ENCODE measurements at places on chromosomes 16 and 17.

DNA sequence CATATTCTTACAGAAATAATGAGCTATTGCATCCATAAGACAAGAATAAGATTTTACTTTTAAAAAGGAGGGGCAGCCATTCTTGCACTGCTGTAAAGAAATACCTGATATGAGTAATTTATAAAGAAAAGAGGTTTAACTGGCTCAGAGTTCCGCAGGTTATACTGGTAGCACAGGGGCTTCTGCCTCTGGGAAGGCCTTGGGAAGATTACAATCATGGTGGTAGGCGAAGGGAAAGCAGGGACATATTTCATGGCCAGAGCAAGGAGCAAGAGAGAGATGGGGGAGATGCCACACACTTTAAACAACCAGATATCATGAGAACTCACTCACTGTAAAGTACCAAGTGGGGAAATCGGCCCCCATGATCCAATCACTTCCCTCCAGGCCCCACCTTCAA lies 20.9 kb upstream of the CSNK2A2 start:
- no peak for DNase-seq

DNA sequence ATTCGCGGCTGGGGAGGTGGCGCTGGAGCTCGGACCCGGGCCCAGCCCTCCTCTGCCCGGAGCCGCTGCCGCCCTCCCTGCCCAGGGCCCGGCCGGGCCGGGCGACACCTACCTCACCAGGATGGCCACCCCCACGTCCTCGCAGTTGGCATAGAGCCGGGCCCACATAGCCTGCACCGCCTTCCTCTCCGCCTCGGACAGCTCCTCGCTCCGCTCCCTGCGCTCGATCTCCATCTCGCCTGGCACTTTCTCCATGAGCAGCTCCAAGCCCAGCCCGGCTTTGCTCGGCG lies 276 bp downstream of the CYGB start:
- DNase-seq = no peak

DNA sequence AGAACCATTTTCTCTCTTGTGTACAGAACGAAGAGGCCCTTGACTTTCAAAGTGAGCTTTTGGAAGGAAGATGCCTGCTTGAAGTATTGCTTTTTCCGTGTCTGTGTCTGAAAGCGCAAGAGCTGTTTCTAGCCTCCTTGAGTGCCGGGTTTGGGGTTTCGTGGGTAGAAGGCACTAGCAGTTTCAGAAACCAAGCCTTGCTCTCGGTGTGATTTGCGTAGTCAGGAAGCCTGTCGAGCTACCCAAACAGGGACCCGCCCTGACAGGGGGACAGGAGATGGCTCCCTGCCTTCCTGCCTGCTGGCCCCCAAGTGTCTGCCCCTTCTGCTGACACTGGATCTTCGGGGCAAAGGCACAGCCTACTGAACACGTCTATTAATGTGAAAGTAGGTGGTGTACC lies 322.0 kb downstream of the MAF start:
- peak; percentile 54 for DNase-seq

DNA sequence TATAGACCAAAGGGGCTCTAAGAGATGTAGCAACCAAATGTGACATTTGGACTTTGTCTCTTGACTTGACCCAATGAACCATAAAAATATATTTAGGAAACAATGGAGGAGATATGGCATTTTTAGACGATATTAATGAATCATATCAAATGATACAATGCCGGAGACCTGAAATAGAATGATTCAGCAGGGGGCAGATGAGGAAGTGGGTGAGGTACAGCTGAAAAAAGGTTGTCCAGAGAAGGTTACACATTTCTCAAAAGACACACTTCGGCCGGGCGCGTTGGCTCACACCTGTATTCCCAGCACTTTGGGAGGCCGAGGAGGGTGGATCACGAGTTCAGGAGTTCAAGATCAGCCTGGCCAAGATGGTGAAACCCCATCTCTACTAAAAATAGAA lies 16.5 kb upstream of the SNN start:
- DNase-seq = no peak

DNA sequence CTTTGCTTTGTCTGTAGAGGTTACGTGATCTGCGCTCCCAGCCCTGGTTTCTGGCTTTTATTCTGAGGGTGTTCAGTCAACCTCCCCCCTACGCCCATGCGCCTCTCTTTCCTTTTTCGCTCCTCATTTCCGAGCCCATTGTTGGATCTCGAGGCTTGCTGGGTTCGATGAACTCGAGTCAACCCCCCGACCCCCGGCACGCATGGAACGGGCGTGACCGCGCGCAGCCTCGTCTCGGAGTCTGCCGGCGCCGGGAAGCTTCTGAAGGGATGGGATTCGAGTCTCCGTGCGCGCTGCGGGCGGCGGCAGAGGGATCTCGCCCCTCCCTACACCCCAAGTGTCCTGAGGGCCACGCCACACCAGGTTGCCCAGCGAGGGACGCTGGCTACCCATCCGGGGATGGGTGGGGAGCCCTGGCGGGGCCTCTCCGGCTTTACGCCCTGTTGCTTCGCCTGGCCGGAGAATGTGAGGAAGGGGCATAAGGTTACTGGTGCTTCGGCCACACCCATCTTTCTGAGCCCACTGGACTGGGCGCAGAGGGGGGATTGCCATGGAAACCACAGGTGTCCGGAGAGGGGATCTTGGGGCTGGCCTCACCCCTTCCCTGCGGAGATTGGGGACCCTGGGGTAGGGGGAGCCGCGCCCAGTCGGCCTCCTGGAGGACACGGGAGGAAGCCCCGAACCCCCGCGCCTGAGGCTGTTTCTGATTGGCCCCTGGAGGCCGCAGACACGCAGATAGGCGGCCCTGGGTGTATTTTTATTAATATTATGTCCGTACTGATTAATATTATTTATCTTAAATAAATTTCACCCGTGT lies 1.8 kb downstream of the MAPT start:
- no peak for DNase-seq

DNA sequence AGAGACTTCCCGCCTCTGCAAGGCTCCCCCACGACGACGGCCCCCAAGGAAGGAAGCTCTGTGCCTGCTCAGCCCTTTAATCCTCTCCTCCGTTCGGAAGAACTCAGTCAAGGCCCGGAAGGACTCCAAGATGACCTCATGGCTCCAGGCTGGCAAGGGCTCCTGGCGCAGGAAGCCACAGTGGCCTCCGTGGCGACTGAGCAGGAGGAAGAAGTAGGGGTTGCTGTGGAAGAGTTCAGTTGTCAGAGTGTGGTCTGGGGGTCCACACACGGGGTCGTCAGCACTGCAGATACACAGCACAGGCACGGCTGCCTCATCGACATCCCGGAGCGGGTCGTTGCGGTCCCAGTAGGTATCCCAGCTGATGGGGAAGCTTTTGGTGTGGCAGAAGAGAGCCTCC lies 4.2 kb downstream of the ABHD15 start:
- DNase-seq = no peak

- DNase-seq = no peak
Observed at GRCh38 chr16:65531475-65531874, 409.6 kb upstream of the CDH11 start.

- DNase-seq = no peak
Observed at GRCh38 chr16:1407753-1408152, 6.8 kb downstream of the UNKL start.

GRCh38 chr17:55710829-55711496 lies 11.7 kb downstream of the TMEM100 start:
- DNase-seq = no peak

GRCh38 chr17:2138761-2139160 lies 83.9 kb downstream of the HIC1 start:
- DNase-seq = no peak

GRCh38 chr16:49594153-49594552 lies 220.5 kb downstream of the C16orf78 start:
- DNase-seq = no peak

DNA sequence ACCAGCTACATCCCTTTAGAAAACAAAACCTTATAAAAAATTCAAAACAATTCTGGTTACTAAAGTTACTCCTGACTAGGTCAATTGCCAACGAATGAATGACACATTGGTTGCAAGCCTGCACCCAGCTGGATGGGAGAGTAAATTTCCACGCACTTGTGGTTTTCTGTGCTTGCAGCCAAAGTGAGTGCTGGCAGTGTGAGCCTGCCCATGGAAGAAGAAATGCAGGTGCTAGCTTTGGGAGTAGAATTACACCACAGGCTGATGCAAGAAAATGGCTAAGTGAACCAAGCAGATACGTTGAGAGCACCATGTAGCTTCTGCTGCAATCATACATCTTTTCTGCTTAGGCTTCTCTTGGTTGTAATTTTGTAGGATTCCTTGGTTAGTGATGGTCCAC lies 74.6 kb downstream of the SYCE1L start:
- DNase-seq = no peak

DNA sequence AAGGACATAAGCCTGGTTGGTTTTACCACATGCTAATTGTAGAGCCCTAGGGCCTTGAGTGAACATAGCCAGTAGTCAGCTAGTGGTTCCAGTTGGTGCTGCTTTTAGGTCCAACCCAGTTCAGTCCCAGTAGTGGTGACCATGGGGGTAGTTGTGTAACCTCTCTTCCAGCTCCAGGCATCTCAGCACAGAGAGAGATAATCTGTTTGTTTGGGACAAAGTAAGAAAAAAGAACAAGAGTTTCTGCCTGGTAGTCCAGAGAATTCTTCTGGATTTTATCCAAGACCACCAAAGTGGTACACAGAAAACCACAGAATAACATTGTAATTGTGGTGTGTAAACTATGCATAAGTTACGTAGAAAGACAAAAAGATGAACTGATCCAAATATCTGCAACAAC lies 5.2 kb upstream of the CCL13 start:
- DNase-seq = no peak

DNA sequence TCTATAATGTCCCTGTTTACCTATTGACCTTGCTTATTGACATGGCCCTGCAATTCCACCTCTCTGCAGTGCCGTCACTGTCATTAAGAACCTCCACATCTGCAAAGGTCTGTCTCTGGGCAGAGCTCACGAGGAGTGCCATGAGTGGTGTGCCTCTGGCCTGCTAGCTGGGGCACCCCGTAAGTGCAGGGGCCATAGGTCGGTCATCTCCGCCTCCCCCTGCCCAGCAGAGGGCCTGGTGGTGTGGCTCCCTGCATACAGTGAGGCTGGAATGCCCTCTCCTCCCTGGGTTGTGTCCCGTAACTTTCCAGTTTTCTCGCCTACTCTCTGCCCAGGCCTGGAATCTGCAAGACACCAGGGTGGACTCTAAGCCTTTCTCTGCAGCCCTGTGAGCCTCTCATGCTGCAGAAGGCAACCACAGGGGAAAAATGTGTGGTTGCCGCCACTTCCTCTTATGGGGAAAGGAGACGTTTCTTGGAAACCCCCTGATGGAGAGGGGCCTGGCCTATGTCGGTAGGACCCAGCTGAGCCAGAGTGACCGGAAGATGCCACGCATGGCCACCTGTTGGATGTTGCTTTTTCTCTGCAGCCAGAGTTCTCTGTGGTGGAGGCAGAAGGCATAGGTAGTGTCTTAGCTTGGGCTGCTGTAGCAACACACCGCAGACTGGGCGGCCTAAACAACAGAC lies 2.7 kb upstream of the SNX20 start:
- DNase-seq = peak; percentile 27

DNA sequence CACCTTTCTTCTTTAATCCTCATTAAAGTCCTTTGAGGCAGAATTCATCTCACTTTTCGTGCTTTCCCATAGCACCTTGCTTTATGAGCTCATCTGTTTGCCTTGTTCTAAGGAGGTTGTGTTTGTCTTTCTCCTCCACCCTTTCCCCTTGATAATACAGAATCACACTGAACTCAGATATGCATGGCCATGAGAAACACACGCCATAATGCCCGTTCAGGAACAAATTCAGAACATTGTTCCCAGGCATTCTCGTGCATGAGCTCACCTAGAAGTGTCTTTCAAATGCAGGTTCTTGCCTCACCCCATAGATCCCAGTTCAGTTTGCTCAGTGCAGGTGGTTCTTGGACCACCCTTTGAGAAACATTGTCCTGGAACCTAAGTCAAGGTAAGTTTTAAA lies 71.1 kb downstream of the TMEM114 start:
- no peak for DNase-seq

- DNase-seq = no peak
Observed at GRCh38 chr17:14323522-14323981, 22.7 kb downstream of the HS3ST3B1 start.

DNA sequence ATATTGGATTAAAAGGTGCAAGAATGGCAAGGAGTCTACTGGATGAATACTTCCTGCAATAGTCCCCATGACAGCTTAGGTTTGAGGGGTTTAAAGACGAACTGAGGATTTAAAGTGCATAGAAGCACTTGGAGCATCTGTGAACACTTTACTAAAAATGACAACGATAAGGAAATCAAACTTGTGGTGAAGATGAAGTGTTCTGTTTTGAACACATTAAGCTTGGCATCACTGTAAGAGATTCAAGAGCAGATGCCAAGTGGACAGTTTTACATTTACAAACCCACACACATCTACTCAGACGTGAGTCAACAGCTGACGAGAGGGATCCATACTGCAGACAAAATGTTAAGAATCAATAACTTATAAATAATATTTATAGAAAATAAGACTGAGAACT lies 918.7 kb downstream of the CDH11 start:
- no peak for DNase-seq

GRCh38 chr17:74241431-74241830 lies 28.1 kb downstream of the TTYH2 start:
- no peak for DNase-seq

GRCh38 chr17:81667754-81668153 lies 1.2 kb downstream of the CCDC137 start:
- no peak for DNase-seq

GRCh38 chr16:72897707-72898106 lies 150.2 kb downstream of the ZFHX3 start:
- DNase-seq = no peak

- DNase-seq = no peak
Observed at GRCh38 chr17:78104540-78104941, 24.0 kb downstream of the TMC6 start.

GRCh38 chr17:50533720-50534148 lies 1.2 kb downstream of the EPN3 start:
- no peak for DNase-seq

- DNase-seq = no peak
Observed at GRCh38 chr16:19843371-19843770, 41.3 kb downstream of the GPRC5B start.
